ENCODE measurements at places on chromosomes 1 and 21.

GRCh38 chr21:29430030-29430429, 131.3 kb downstream of the BACH1 start:
- no peak for DNase-seq

DNA sequence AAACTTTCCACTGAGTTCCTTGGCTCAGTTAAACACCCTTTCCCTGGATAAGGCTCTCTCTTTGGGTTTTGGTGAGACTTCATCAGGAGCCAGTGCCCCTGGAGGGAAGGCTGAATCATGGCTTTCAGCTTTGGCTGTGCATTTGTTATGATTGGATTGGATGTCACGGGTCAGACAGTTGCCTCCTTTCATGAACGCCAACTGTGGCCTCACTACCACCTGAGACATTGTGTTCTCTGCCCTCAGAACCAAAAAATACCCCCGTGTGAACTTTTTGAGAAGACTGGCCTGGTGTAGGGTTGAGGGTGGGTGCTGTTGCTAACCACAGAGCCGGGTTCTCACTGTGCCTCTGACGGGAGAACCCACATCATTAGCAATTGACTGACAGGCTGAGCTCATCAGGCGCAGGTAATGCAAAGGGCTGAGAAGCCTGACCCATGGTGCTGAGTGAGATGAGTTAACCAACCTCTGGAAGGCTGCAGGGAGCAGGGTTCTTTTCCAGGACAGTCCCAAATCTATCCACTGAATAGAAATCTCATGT, 65.6 kb downstream of the HHAT start:
- no peak for DNase-seq

DNA sequence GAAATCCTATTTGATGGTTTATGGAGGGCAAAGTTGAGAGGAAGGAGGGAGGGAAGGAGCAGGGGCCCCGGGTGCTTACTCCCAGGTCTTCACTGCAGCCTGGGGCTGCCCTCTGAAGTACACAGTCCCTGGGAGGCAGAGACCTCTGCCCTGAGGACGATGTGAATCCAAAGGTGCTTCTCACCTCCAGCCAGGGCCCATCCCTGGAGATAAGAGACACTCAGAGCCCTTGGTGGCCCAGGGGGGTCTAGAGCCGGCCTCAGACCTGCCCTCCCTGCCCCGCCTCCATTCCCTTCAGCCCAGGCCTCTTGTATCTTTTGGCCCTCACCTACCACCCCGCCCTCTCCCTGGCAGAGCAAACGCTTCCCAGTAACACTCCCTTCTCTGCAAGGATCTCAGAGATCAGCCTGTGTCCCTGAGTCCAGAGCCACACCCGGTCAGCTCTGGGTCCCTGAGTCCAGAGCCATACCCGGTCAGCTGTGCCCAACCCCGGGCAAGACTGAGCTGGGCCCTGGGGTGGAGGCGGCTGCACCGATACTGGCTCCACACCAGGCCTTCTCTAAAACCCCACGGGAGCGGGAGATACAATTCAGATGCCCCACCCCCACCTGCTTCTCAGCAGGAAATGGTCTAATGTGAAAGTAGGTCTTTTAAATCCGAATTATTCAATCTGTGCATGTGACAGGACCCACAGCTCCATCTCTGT, 3.6 kb upstream of the GNB1 start:
- no peak for DNase-seq

DNA sequence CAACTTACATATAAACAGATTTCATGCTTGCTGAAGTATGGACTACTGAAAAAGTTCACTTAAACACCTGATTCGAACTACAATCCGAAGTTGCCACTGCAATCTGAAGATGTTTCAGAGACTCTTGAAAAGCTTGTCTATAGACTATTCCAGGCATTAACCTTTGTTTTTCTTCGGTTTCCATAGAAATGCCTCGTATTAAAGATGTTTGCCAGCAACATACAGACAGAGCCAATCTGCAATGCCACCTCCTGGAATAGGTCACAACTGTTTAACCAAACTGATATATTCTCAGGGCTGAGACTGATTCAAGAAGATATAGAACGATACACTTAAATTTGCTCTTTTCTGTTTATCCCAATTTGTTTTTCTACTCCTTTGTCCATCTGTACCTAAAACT, 28.9 kb upstream of the DMRTB1 start:
- DNase-seq: no peak

DNA sequence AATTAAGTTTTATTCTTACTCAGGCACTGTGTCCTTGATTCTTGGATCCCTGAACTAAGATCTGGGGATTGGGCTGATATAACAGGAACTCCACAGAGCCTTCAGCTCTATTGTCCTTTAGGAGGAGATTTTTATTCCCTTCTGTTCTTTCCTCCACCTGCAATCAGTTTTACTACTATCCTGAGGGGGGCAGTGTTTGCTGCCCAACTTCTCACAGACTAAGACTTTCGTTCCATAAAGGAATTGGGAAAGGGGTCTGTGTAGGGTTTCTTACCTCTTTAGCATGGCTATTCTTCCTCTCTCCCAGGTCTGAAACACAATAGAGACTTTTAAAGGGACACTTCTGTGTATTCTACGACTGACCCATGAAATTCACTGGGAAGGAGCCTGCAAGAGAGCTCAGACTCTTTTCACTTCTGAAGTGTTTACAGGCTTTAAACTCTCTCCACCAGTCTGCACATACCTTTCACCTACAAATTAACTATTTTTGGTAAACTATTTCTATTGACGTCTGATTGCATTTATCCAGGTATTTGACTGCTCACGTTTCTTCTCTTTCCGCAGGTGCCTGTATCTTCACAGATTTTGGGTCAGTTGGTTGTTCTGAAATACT, 103.3 kb upstream of the DEPDC1 start:
- no peak for DNase-seq

- no peak for DNase-seq
Measured at GRCh38 chr1:22216210-22216883, 73.5 kb upstream of the WNT4 start.

DNA sequence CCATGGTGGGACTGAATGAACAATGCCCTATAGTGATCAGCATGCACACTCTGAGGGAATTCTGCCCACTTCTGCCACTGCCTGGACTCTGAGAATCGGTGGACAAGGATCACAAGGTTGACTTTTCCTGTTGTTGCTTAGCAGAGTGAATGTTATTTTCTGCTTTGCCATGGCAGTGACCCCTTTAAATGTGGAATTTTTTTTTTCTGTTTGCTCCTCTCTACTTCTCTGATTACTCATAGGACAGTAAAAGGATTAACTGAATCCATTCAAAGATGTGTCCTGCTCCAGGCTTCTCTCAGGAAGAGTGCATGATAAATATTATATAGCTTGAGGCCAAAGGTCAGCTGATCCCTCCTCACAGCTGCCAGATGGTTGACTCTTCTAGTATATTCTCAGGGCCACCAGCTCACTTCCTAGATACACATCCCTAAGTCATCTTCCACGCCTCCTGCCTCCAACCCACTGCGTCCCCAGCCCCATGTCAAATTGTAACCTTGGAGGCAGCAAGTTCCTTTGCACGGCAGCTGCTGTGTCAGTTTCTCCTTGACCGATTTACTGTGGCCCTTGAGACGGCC, 74.0 kb upstream of the RALGPS2 start:
- no peak for DNase-seq

- DNase-seq: no peak
Measured at GRCh38 chr21:22804151-22804550, 1805.9 kb downstream of the NCAM2 start.

GRCh38 chr1:100034470-100034869, 64.7 kb downstream of the SLC35A3 start:
- no peak for DNase-seq

DNA sequence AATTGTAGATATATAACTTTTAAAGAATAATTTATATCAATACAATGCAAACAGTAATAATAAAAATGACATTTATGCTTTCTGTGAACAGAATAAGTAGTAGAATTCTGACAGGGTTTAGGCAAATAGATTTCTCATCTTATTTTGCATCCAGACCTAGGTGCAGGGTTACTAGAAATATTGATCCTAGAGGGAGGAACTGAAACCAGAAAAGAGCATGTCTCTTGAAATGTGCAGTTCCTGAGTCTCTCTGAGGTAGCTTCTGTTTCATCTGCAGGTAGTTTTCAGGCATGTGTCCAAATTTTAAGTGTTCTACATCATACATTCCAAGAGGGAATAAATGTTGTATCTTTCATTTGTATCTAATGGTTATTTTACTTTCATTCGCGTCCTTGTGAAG, 631.9 kb upstream of the ADGRL4 start:
- DNase-seq: no peak

DNA sequence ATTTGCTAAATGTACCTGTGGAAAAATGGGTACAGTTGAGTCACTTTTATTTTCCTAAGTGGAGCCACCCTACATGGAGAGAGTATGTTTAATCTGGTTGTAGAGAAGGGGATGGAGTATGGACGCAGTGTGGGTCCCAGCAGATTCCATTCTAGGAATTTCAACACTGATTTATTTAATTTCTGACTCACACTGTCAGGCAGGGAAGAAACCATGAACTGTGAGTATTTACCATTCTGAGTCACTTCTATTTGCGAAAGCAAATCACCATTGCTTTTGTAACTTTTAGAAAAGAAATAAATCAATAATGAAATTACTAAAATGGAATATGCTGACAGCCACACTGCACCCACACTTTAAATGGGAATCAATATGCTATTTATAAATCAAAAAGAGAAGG, 339.0 kb downstream of the DSCAM start:
- DNase-seq: no peak

- no peak for DNase-seq
Measured at GRCh38 chr21:36479415-36480402, at the start of gene CLDN14. Gene CLDN14, minus strand, starts transcription at chr21:36480122. Its CDS starts 18,427 bp downstream, at chr21:36461695.

DNA sequence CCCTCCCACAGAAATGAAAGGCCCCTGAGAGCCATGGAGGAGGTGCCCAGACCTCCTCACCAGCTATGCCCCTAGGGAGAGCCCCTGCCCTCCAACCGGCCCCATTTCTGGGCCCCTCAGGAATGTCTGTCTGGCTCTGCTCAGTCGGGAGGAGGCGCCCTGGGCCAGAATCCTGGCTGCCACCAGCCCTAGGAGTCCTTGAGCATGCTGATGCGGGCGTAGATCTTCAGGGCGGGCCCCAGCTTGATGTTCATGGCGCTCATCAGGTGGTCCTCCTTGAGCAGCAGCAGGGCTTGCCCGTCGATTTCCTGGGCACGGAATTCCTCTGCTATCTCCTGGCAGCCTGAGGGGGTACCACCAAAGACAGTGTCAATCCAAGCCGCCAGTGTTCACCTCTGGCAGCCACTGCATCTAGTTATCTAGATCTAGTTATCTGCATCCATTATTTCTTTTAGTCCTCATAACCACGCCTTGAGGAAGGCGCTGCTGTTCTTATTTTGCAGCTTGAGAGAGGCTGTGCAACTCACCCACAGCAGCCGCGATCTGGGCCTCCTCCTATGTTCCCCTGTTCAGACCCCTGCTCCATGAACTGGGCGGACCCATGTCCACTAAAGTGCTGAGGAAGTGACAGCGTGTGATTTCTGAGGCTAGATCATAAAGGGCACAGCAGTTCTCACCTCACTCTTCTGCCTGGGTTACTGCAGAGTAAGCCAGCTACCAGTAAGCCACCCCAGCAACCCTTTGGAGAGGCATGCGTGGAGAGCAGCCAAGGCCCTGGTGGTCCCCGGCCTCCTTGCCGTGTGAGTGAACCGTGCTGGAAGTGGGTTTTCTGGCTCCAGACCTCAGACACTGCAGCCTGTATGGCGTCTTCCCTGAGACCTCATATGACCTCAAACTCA, 4.0 kb upstream of the A3GALT2 start:
- DNase-seq: no peak

All from CMK (cell line).